COLO829 (cell line): ENCODE measurements at places on chromosomes 11 and 22.
A peak's percentile ranks its signal among the peaks of the same experiment; 100 is the strongest.

DNA sequence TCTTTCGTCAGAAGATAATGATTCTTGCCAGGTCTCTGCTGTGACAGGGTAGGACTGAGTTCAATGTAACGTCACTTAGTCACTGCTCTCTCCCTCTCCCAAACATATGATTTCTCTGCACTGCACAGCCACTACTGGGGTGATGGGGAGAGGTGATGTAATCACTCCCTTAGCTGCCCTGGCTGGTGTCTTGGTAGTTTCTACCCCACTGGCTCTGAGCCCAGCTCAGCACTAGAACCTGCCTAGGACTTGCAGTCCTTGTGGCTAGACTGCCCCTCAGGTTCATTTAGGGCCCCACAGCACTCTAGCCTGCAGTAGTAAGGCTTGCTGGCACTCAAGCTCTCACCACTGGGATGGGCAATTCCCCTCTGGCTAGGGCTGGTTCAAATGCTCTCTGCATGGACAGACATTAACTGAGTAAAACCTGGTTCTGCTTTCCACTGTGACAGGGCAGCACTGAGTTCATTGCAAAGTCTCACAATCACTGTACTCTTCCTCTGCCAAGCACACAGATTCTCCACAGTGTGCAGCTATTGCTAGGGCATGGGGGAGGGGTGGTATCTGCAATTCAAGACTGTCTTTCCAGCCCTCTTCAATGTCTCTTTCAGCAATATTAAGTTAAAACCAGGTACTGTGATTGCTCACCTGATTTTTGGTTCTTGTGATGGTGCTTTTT is 571.4 kb upstream of the FAT3 start:
- DNase-seq: no peak

DNA sequence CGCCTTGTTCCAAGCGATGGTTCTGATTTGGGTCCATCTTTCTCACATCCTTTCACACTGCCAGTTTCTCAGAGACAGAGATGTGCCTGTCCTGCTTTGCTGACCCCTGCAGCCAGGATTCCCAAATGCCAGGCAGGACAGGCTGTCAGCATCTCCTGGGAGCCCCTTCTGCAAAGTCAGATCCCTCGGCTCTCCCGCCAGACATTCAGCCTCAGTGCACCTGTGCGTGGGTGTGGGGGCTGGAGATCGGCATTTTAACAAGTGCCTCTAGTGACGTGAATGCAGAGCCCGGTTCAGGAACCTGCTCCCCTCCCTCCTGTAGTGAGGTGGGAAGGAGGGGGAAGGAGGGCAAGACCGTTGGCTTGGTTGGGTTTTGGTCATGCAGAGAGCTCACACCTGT is 108.9 kb upstream of the FGF3 start:
- no peak for DNase-seq

GRCh38 chr11:33761471-33761870 is 12.8 kb downstream of the FBXO3 start:
- DNase-seq: no peak

DNA sequence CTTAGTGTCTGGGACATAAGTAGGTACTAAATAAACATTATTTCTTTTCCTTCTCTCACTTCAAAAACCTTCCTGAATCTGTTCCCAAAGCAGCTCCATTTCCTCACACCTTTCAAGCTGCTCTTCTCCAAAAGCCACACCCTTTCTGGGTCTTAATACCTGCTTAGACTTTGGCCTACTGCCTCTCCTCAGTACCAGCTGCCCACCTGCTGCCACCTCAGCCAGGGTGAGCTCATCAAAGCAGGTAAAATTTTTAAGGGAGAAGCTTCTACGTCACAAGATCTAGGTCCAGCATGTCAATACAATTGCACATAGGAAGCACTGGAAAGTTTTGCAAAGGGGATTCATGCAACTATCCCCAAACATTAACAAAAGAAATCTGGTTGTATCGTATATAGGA is 108.4 kb downstream of the RPL27A start:
- DNase-seq: no peak

DNA sequence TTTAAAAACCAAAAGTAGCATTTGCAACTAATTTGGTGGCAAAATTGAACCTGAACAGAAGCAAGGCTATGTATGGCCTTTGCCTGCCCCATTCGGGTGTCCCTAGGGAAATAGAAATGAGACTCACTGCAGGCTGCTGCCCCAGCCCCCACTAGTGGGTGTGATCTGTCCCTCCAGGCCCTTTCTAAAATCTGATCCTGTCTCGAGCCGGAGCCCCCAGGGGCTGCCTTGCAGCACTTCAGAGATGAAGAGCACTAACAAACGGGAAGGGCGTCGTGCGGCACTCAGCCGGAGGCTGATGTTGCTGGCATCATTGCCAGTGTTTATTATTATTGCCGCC is 43.2 kb downstream of the CD82 start:
- no peak for DNase-seq

DNA sequence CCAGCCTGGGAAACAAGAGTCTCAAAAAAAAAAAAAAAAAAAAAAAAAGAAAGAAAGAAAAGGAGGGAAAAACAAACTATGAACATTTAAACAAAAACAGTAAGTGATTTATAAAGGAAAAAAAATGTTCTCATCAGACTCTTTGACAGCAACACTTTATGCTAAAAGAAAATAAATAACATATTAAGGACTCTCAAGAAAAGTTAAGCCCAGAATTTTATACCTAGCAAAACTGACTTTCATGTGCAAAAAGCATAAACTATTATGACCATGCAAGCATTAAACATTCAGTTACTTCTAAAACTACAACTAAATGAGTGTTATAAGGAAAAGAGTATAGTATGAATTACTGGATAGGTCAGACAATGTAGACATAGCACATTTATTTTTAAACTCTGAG is 68.4 kb downstream of the FBLN1 start:
- DNase-seq: no peak

DNA sequence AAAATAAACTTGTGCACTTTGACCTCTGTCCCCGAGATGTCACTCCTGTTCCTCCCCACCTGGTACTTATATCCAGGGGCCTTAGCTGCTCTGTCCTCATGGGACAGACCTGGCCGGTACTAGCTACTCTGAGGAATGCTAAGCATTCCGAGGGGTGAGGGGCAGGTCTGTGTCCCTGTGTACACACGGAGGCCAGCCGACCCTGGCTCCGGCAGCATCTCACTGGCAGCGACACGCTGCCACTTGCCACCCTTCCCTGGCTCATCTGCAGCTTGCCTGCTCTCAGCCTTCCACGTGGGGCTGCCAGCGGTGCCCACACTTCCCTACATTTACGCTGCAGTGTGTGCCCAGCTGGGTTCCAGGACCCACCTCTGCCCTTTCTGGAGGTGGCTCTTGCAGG is 21.6 kb upstream of the TEF start:
- DNase-seq: no peak

DNA sequence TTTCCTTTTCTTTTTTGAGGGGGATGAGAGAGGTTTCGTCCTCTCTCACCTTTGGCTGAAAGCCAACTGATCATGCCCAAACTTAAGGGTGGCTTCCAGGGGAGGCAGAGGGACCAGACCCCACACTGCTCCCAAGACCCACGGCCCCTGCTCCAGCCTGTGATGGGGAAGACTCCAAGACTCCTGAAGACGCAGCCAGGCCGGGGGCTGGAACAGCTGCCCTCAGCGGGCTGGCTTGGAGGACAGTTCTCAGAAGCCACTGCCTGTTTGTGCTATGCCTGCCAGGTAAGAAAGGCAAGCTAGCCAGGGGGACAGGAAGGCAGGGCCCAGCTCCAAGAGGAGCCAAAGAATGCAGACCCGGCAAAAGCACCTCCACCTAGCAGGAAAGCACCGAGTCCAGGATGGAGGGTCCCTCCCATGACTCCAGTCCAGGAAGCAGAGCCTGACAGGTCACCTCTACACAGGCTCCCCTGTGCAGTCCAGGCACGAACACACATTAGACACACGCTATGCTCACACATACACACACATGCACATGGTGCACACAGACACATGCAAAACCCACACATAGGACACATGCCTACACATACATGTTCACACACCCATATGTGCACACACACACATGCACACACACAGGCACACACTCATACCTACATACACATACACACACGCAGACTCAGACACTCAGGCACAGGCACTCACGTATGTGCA is 31.3 kb downstream of the GNB1L start:
- DNase-seq: no peak

DNA sequence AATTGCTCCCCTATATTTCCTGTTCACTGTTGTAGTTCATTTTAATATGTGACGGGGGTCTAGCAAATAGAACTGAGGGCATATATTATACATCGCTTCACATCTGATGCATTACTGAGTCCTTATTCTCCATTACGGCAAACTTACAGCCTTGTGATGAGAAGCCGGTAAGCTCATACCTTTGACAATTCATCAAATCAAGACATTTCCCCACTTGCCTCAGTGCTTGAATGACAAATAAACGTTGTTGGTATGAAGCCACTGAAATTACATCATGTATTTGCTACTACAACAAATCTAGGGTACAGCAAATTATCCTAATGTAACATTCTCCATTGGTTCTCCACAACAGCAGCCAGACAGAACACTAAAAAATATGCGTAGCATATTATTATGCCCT is 1999.8 kb downstream of the LRRC4C start:
- no peak for DNase-seq

DNA sequence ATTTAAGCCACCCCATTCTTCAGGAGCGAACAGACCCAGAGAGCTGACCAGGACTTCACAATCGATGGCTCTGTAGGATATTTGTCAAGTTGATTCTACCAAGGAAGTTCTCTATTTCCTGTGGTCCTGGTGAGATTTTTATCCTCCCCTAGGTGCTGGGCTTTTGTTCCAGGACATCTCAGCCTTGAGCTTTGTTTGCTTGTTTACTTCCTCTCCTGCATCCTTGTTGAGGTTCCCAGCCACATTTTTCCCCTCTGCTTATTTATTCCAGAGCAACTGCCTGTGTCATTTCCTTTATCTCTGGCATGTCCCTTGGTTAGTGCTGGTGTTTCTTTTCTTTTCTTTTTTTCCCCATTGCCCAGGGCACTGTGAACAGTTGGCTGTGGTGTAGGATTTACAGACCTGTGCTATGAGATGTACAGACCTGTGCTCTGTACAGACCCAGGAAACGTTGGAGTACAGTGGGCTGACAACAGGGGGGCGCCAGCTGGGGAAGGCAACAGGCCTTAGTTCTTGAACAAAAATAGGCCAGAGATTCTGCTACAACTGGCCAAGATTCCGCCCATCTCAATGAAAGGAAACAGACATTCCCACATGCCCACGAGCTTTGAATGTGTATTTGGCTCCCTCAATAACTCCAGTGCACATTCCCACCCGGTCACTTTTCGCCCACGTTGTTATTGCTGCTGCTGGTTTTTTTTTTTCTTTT is 235.9 kb upstream of the DDI1 start:
- peak; percentile 13 for DNase-seq
